ENCODE measurements at places on chromosomes 7 and 10.

GRCh38 chr10:10213237-10213636, 804.4 kb upstream of the CELF2 start:
- no peak for DNase-seq

GRCh38 chr7:85815526-85815925, 628.7 kb upstream of the SEMA3D start:
- DNase-seq: no peak

GRCh38 chr7:76149847-76150691, 51.6 kb upstream of the SRRM3 start:
- DNase-seq: no peak

DNA sequence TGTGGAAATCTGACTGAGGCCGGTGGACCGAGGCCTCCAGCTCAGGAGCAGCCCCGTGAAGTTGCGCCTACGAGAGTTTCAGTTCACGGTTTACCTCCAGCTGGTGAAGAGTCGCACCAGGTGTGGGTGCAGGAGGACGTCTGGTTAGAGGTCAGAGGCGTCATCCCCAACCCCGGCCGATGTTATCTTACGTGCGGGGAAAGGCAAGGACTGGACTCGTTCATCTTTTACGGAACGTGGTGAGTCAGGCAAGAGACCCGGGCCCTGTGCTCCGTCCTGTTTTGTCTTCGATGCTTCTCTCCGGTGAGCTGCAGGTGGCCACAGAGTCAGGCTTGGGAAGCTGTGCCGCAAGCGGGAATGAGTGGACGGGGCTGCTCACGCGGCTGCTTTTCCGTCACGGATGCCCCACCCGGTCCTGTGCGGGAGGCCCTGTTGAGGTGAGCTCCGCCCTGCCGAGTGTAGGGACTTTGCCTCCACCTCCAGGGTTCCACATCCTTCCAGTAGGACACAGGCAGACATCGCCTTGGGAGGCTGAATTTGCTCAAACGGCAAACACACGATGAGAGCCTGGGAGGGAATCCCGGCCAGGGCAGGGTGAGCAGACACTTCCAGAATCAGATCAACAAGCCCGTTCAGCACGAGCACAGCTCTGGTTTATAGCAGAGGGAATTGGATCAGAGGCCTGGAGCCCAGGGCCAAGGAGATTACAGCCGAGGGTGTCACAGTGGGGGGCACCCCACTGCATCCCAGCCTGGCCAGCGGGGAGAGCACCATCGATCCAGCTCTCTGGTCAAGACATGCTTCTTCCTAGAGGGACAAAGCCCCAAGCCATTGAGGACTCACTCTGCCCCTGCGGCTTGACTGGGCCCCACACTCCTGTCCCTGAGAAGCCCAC, 50.1 kb upstream of the INPP5A start:
- DNase-seq: no peak

DNA sequence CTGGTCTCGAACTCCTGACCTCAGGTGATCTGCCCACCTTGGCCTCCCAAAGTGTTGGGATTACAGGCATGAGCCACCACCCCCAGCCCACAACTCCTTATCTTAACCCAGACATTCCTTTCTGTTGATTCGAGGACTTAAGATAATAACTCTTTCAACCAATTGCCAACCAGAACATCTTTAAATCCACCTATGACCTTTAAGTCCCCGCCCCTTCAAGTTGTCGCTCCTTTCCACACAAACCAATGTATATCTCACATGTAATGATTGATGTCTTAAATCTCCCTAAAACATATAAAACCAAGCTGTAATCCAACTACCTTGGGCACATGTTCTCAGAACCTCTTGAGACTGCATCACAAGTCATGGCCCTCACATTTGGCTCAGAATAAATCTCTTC, 7.8 kb upstream of the ANKRD2 start:
- no peak for DNase-seq

- DNase-seq: no peak
Measured at GRCh38 chr7:147047696-147048095, 931.1 kb downstream of the CNTNAP2 start.

DNA sequence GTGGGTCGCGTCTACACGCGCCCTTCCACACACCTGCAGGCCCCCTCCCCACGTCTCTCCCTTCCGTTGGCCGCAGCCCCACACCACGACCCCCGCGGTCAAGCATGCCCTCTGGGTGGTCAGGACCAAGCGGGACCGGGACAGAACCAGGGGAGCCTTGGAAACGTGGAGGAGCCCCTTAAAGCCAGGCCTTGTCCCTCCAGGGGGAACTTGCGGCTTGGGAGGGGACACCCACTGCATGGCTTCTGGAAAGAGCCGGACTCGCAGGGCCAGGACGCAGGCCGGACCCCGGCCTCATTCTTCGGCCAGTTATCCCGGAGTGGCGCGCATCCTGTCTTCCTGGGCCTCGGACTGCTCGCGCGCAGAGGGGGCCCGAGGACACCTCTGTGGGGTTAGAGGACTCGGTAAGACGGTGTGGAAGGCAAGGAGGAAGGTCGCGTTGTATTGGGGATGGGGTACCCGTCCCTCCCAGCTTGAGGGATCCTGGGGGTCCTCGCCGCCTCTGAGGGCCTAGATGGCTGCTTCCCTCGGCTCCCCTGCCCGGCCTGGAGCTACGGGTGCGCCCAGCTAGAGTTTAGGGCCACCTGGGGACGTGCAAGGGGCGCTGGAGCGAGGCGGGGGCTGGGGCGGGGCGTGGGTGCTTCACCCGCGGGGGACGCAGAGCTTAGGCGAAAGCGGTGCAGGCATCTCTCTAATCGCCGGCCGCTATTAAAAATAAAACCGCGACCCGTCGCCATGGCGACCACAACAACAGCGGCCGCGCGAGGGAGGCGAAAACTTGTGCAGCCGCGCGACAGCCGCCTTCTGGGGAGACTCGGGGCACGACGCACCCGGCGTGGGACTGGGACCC, 1.8 kb upstream of the PDGFA start:
- no peak for DNase-seq

- DNase-seq: no peak
Measured at GRCh38 chr7:155645662-155646061, 1.2 kb downstream of the RBM33 start.

- no peak for DNase-seq
Measured at GRCh38 chr7:80785276-80785675, 133.6 kb downstream of the SEMA3C start.

DNA sequence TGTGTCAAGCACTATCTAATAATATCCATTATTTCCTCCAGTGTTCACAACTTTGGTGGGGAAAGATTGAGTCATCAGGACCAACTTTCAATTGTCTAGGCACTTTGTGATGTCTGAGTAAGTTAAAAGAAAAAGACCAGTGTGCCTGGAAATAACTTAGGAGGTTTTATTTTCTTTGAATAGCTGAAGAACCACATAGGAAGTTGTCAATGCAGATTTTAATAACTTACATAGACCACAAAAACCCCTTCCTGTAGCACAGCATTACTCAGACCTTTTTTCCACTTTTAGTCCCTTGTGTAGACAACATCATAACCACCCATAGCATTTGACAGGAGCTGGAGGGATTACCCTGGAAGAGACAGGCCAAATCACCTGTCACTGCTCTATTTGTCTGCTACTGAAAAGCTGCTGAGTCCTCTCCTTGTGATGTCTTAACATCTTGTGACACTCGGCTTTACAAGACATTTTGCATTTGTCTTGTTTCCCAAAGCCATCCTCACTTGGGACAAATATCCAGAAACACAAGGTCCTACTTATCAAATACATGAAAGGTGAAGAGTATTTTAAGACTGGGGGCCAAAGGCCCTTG, 241.5 kb upstream of the PTER start:
- no peak for DNase-seq

DNA sequence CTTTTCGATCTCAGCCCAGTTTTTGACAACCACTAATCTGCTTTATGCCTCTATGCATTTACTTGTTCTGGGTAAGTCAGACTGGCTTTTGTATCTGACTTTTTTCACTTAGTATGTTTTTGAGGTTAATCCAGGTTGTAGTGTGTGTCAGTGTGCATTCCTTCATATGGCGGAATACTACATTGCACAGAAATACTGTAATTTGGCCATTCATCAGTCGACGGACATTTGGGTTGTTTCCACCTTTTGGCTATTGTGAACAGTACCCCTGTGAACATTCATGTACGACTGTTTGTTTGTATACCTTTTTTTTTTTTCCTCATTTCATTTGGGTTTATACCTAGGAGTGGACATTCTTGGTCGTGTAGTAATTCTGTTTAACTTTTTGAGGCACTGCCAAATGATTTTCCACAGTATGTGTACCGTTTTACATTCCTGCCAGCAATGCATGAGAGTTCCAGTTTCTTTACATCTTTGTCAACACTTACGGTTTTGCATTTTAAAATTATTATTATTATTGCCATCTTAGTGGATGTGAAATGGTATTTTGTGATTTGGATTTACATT, 57.4 kb downstream of the MKLN1 start:
- DNase-seq: no peak

DNA sequence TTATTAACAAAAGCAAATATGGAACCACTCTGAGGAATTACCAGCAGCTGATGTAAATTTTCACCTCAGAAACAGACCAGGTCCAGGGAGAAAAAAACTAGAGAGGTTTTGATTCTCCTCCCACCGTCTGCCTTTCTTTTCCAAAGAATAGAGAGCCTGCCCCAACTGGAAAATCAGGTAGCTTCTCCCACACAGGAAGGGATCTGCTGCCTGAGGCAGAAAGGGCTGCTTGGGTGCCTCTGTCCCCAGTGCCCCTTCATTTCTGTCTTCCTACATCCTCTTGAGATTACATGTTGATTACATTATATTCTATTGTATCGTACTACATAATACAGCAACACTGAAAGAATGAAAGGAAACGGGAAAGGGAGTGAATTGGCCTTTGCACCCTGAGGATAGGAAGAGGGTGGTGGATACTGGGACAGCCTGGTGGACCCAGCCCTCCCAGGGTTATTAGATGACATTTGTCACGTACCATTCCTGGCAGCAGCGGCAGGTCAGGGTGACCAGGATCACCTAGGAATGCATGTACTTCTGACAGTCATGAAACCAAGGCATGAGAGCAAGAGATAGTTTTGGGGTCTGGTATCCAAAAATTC, 8.9 kb downstream of the ST8SIA6 start:
- DNase-seq: no peak

GRCh38 chr10:117537904-117538524, 4.5 kb upstream of the EMX2 start:
- DNase-seq: no peak

DNA sequence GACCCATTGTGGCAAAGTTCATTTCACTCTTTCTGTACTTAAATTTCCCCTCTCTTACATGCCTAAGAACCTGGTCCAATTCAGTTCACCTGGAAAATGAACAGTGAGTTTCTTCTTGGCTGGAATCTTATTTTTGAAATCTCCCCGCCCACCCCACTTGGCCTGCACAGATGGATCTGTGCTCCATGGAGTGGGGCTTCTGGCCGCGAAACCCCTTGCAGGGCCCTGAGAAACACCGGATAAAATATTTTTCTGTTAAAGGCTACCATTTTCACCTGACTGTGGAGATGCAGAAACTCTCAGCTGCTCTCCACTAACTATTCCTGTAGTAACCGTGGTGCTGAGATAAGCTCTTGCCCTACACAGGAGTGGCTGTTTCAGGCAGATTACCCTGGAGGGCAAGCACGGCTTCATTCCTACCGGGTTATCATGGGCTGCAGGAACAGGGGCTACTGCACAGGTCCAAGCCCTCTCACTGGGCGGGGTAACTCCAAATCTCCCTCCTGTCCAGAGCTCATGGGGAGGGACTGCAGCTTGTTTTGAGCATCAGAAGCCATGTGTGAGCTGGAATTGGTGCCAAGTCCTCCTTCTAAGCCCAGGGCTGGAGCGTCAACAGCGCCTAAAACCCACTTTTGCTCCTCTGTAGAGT, 118.9 kb downstream of the PRPF18 start:
- DNase-seq: no peak

DNA sequence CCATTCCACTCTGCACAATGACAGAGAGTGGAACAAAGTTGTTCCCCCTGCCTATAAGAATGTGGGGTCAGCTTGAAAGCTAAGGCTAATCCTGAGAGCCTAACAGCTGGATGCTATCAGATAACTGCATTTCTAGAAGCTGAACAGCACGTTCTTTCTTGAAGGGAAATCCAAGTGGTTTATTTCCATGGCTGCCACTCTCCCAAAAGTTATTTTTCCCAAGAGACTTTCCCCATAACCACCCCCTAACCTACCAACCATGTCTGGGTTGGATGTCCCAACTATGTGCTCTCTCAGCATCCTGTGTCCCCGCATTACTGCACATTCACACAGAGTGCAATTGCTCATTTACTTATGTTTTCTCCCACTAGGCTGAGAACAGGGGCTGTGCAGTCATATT, 140.7 kb upstream of the ANKRD1 start:
- no peak for DNase-seq

DNA sequence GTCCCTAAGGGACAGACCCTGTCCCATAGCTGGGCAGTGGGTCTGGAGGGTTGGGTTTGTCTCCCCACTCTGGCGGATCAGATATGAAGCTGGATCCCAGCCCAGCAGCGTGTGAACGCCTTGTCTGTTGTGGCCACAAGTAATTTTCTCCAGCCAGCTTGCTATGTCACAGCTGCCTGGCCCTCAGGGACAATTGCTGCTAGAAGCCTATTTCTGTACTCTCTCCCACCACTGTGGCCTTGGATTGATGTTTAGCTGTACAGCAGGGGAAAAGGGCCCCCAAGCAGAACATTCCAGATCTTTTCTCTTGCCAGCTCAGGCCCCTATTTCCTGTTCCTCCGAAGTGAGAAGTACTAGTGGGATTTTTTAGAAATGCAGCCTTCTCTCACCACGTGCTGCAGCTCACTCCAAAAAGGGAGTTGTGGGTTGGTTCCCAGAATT, 53.5 kb upstream of the WAC start:
- DNase-seq: no peak

GRCh38 chr10:14601326-14601725, 173.4 kb downstream of the FAM107B start:
- DNase-seq: no peak

GRCh38 chr7:157462840-157463239, 126.0 kb downstream of the DNAJB6 start:
- DNase-seq: no peak

GRCh38 chr10:86888585-86889381, 68.6 kb downstream of the MMRN2 start:
- DNase-seq: peak; percentile 24

GRCh38 chr7:122715183-122715582, 12.5 kb upstream of the RNF148 start:
- DNase-seq: no peak

- DNase-seq: peak; percentile 52
Measured at GRCh38 chr10:28087661-28088351, 88.9 kb upstream of the ODAD2 start.

- no peak for DNase-seq
Measured at GRCh38 chr10:79397051-79397450, 48.4 kb downstream of the ZCCHC24 start.

GRCh38 chr10:71135236-71135635, 77.1 kb upstream of the UNC5B start:
- DNase-seq: no peak

DNA sequence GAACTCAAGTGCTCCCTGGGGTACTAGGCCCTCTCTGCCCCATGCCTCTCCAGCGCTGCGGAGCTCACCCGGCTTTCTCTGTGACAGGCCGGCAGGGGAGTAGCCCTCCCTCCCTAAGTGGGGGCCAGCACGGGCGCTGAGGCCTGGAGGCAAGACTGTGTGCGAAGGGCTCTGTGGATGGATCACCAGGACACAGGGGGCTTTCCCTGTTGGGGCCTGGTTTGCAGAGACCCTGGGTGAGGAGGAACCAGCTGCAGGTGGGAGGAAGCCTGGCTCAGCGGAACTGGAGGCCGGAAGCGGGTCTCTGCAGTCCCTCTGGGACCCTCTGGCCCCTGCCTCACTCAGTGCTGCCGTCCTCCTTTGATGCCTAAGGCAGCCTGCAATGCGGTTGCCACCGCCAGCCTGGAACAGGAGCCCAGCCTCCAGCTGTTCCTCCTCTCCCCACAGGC, 106.0 kb downstream of the CYTH3 start:
- DNase-seq: no peak
